ENCODE measurements at places on chromosomes 7 and 10. TPM values are rescaled to one million over a fixed set of nuclear protein-coding genes. Genes with fewer than 3 reads are reported as not detected.

The NAMPT gene
- total RNA-seq = 90.2 TPM

The MYL10 gene
- total RNA-seq = not detected

The PTN gene
- not detected for total RNA-seq

The PDE6C gene
- total RNA-seq = not detected

DNA sequence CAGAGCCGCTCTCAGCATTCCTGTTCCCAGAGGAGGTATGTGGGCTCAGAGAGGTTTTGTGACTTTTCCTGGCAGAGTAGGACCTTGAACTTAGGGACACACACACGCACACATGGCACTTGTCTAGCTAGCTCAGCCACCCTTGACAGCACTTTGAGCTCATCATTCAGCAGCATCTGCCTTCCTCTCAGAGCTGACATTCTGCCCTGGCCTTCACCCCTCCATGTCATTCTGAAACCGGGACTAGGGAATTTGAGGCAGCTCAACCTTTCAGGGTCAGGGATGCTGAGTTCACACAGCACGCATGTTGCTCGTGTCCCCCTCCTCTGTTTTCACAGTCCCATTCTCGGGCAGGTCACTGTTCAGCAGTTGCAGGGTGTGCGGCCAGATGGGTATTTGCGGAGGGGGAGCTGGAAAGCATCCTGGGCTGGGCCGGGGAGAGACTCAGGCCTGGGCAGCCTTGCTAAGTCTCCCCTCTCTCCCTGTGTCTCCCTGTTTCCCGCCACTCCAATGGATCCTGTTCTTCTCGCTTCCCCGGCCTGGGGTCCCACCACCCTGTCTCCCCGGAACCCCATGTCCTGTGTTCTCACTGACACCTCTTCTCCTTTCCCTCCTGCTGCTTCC, 78.0 kb downstream of the COL13A1 start:
- H3K27me3 ChIP-seq = peaks cover 28% of the 10 kb centered on the region
- no peak overlapping the region for H3K27ac ChIP-seq
- no peak overlapping the region for H3K4me3 ChIP-seq

GRCh38 chr7:158549616-158550393, 37.8 kb downstream of the PTPRN2 start:
- H3K27ac ChIP-seq = no peak overlapping the region
- DNase-seq = no peak
- H3K4me3 ChIP-seq = no peak overlapping the region
- H3K27me3 ChIP-seq = peaks cover 3% of the 10 kb centered on the region
- no peaks in the 10 kb centered on the region for H3K4me1 ChIP-seq
- H3K36me3 ChIP-seq = no peaks in the 10 kb centered on the region

DNA sequence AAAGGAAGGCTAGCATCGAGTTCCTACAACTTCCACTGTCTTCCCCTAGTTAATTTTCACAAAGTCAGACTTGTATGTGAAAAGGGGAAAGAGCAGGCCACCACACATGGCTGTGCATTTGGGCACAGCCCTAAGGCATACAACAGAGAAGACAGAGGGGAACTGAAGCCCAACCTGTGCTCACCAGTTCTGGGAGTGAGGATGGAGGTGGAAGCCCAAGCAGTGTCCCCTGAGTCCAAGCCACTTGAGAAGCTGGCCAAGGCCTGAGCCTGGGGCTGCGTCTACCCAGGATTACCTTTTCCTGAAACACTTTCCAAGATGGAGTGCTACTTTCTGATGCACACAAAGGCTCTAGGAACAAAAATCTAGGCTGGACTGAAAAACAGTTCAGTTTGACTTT, 20.3 kb downstream of the GPNMB start:
- no peaks in the 10 kb centered on the region for H3K4me1 ChIP-seq
- H3K4me3 ChIP-seq = no peak overlapping the region
- no peak for DNase-seq
- H3K27ac ChIP-seq = no peak overlapping the region
- H3K27me3 ChIP-seq = no peaks in the 10 kb centered on the region
- H3K36me3 ChIP-seq = no peaks in the 10 kb centered on the region

- DNase-seq = no peak
- no peaks in the 10 kb centered on the region for H3K27me3 ChIP-seq
- no peaks in the 10 kb centered on the region for H3K36me3 ChIP-seq
- H3K4me1 ChIP-seq = no peaks in the 10 kb centered on the region
- no peak overlapping the region for H3K27ac ChIP-seq
These were observed 291.9 kb downstream of the DOCK4 start for GRCh38 chr7:111914291-111914690.

- H3K4me3 ChIP-seq = no peak overlapping the region
- no peak for DNase-seq
- H3K27ac ChIP-seq = no peak overlapping the region
These were observed 130.2 kb downstream of the VIPR2 start for GRCh38 chr7:159014297-159015062.

GRCh38 chr7:143299840-143300239, 11.7 kb downstream of the CASP2 start:
- H3K27ac ChIP-seq = no peak overlapping the region
- peaks cover 32% of the 10 kb centered on the region for H3K4me1 ChIP-seq
- no peaks in the 10 kb centered on the region for H3K27me3 ChIP-seq

GRCh38 chr10:84256510-84257342, 11.9 kb downstream of the RGR start:
- no peak overlapping the region for H3K27ac ChIP-seq
- no peaks in the 10 kb centered on the region for H3K36me3 ChIP-seq
- DNase-seq = no peak
- H3K27me3 ChIP-seq = peaks cover 15% of the 10 kb centered on the region
- H3K4me1 ChIP-seq = peaks cover 3% of the 10 kb centered on the region

GRCh38 chr7:127892488-127893314, 138.5 kb downstream of the LRRC4 start:
- peaks cover 48% of the 10 kb centered on the region for H3K36me3 ChIP-seq
- no peak overlapping the region for H3K27ac ChIP-seq
- no peak for DNase-seq
- no peak overlapping the region for H3K4me3 ChIP-seq
